Stimulated activated CD8-positive, alpha-beta memory T cell treated with anti-CD3 and anti-CD28 coated beads, Interleukin-7, amount 100 ng/mL, for 1 hour (primary cell): ENCODE measurements at places on chromosomes 2 and 18.

GRCh38 chr2:36307441-36307840, 48.1 kb upstream of the CRIM1 start:
- DNase-seq = no peak

DNA sequence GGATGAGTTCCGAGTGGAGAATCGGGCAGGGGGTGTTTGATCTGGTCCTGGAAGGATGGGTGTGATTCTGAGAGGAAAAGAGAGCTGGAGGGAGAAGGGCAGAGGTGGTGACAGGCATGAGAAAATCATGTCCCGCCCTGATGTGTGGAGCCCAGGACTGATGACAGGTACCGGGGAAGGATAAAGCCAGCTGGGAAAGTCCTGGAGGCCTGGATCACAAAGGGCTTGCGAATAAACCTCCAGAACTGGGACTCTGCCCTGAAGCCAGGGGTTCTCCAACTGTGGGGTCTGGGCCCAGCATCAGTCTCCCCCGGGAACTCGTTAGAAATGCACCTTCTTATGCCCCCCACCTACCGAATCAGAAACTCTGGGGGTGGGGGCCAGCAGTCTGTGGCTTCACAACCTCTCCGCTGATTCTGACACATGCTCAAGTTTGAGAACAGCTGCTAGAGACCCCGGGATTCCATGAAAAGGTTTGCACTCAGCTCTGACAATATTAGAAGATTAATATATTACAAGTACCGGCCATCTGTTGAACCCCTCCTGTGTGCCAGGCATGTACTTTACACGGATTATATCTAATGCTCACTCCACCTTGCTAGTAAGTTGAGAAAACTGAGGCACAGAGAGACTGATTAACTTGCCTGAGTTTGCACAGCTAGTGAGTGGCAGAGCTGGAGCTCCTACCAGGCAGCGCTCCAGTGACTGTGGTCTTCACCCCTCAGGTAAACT, 8.0 kb downstream of the TNFRSF11A start:
- no peak for DNase-seq

GRCh38 chr2:24932715-24933114, 12.7 kb upstream of the ADCY3 start:
- DNase-seq = no peak

GRCh38 chr18:9683418-9684396, 24.4 kb upstream of the RAB31 start:
- no peak for DNase-seq

DNA sequence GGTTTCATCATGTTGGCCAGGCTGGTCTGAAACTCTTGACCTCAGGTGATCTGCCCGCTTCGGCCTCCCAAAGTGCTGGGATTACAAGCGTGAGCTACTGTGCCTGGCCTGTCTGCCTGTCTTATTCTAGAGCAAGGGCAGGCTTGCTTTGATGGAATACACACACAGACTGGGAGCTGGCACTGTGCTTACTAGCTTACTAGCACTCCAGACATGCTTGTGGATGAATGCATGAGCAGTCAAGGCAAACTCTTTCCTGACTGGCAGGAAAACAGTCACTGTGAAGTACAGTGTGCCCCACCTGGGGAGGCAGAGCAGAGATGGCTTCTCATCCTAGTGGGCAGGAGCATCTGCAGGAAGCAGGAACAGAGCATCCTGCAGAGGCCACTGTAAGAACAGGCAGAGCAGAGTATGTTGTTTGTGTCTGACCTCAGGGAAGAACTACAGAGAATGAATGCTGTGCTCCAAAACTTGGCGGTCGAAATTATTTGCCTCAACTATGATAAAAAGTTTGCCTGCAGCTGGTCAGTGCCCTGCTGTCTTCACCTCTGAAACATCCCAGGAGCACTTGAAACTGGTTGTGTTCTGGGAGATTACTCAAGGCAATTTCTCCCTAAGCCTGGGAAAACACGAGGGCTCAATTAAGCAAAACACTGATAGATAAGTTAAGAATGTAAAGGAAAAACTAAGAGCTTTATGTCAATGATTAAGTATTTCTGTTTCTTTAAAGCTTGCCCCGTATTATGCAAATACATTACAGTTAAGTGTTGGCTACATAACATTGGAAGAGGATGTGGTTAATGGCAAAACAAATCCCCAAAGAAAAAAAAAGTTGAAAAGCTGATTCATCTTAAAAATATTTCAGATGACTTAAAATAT, 102.4 kb downstream of the VAPA start:
- DNase-seq = no peak

- DNase-seq = no peak
Observed at GRCh38 chr2:209872675-209873074, 101.0 kb downstream of the UNC80 start.

DNA sequence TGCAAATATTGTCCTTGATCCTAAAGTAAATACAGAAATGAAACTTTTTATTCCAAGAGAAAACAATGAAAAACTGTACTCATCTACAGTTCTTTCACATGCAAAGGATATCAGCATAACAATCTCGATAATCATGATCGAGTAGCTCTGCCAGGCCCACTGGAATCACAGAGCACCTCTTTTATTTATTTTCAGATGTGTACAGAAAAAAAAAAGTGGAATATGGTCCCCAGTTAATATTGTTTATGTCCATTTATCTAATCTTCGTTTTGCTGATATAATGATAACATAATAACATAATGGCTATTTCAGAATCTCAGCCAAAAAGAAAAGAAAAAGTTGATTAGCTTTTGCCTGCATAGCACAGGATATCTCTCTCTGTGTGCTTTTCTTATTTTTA, 6.5 kb downstream of the ZNF385B start:
- DNase-seq = no peak

- no peak for DNase-seq
Observed at GRCh38 chr2:145186303-145186702, 666.4 kb upstream of the ZEB2 start.

DNA sequence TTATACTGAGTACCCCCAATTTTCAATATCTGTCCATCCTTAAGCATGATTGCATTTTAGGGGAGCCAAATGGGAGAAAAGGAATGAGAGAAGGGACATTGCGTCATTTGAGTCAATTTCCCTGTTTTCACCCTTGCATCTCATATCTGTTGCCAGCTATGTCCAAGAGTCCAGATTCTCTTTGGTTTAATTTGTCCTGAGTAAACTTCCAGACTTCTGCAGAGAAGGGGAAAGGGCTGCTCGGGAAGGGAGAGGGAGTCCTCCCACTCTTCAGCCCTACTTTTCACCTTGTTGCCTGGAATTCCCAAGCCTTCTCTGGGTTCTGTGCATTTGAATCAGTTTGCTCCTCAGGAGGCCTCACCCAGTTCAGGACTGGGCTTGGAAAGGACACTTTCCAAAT, 16.5 kb downstream of the GREB1 start:
- no peak for DNase-seq

DNA sequence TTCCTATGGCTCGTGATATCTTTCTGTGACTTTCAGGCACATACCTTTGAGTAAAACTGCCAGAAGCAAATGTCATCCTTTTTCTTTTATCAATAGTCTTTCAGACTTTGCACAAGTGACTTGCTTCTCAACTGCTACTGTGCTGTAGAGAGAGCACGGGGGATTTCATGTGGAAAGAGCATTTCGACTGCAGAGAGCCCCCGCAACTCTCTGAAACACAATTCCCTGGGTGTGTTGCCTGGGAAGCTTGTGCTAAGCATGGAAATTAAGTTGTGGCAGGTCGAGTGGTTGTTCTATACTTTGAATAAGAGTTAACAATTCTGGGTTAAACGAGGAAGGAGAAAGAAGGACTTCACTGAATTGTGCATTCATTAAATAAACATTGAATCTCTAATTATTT, 659.1 kb downstream of the TDRD15 start:
- no peak for DNase-seq

DNA sequence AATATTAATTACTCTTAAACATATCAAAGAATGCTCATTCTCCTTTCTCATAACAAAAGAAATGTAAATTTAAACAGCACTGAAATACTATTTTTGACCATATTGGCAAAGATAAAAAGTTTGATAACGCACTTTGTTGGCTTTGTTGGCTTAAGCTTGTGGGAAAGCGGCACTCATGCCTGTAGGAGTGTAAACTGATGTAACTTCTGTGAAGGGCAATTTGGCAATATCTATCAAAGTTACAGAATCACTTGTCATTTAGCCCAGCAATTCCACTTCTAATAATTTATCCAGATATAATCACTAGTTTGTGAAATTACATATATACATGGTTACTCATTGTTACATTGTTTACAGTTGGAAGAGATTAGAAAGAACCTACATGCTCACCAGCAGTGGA, 311.8 kb upstream of the STON1 start:
- no peak for DNase-seq

- no peak for DNase-seq
Observed at GRCh38 chr2:40123746-40124145, 328.1 kb downstream of the SLC8A1 start.

GRCh38 chr2:207897541-207898353, 127.6 kb downstream of the PLEKHM3 start:
- DNase-seq = no peak

DNA sequence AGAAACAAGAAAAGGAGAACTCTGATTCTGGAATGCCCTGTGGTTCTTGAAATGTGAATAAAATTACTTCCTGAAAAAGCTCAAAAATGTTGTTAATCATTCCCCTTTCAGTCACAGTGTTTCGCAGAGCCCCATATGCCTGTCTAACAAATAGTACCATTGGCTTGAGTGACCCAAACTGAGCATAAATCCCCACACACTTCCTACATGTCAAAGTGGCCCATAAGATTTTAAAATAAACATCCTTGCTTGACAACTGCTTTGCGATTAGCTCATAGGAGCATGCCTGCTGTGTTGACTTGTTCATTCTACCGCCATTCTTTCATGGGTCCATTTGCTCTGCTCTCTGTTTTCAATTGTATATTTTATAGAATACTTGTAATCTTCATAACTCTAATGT, 377.8 kb upstream of the SMIM21 start:
- DNase-seq = no peak
